ENCODE measurements at places on chromosomes 1 and 21. TPM values are rescaled to one million over a fixed set of nuclear protein-coding genes. Genes with fewer than 3 reads are reported as not detected.

DNA sequence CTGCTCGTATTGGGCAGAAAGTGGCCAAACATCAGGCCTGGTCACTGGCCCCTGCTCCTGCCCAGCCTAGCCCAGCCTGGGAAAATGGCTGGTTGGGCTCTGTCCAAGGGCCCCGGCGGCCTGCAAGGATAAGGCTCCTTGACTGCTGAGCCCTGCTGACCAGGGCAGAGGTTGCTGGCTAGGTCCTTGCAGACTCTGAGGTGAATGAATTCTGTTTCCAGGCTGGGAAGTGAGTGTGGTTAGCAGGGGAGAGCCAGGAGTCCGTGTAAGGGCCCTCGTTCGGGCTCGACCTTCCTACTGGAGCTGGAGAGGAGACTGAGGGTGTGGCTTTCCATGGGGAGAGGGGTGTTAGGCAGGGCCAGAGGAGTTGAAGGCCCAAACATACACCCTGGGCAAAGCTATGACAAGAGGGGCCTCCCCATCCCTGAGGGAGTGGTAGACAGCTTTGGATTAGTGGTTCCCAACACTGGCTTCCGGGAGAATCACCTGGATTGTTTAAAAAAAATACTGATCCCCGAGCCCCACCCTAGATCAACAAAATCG lies 20.6 kb downstream of the CSF1 start:
- peak; percentile 95 for DNase-seq

GRCh38 chr1:15816674-15817073 lies 9.2 kb upstream of the UQCRHL start:
- DNase-seq: no peak

GRCh38 chr1:44531785-44532566 lies 126.9 kb downstream of the RNF220 start:
- no peak for DNase-seq

DNA sequence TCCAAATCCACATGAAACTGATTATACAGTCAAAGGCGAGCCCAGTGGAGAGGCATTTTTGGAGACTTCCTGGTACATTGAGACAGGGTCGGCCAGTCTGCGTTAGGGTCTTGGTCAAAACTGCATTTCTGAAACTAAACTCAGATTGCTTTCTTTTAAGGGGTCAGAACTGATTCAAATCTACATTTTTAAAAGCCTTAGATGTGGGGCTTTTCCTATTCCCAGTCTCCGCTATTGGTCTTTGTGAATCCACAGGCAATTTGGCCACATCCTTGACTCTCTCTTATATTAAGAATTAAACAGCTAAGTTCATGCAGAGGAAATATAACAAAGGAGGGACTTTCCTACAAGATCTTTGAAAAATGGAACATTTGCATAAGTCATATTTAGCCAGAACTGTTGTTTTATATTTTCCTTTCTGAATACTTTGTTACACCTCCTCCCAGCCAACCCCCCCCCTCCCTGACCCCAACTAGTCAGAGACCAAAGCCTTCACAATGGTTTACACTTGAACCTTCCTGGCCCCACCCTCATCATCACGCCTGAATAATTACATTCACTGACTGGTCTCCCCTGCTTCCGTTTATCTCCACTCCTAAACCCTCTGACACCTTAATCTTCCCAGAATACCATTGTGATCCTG lies 30.9 kb downstream of the SELL start:
- no peak for DNase-seq

DNA sequence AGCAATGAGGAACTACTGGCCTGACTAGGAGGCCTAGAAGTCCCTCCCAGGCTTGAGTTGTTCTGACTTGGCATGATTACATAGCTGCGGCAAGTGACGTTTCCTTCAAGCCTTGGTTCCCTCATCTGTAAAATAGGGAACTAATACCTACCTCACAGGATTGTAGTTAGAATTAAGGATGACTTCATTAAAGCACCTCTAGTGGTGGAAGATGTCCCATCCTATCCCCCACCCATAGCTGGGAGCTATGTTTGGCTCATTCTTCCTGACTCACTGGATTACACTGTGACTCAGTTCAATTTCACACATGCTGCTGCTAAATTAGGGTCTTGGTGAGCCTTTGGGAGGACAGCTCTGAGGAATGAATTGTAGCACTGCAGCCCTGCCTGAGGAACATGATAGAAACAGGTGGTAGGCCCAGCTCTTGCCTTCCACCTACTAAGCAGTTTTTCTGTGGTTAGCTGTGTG lies 6.0 kb upstream of the SHISA4 start:
- peak; percentile 25 for DNase-seq

- DNase-seq: no peak
Measured at GRCh38 chr21:45054927-45055612, 19.3 kb upstream of the ADARB1 start.

DNA sequence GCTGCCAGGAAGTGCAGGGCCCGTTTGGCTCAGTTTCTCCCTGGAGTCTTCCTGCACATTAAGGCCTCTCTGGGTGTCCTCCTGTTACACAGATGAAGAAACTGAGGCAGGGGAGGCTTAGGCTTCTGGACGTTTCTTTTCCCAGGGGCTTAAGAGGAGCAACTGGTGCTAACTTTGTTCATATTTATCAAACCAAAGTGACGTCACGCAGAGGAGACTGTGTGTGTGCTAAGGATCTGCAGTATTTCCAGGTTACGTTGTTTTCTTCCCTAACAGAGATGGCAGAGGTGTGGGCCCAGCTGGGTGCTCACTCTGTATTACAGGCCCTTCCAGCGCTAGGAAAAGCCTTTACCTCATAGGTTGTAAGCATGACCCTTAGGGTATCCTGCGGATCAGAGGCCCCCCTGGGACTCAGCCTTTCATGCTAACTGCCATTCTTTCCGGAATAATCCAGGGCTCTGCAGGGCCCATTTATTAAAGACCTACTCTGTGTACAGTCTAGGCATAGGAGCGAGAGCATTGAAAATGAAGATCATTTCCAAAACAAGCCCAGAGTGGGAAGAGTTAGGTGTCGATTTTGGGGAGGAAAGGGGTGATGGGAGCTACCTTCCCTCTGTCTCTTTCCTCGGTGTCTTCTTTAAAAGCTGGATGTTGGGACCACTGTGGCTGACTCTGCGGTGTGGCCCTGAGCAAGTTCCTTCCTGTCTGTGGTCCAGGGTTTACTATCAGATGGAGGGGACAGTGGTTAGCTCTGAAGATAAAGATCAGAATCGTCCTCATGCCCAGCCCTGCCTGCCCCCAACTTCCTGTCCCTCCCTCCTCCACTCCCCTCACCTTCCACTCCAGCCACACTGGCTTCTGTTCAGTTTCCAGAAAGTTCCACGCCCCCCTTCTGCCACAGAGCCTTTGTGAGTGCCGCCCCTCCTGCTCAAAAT lies 4.6 kb downstream of the AGTRAP start:
- no peak for DNase-seq

The CLCNKB gene
- polyA plus RNA-seq: 1.6 TPM

The TIE1 gene
- polyA plus RNA-seq: 0.37 TPM

The RGS4 gene
- polyA plus RNA-seq: 0.24 TPM

DNA sequence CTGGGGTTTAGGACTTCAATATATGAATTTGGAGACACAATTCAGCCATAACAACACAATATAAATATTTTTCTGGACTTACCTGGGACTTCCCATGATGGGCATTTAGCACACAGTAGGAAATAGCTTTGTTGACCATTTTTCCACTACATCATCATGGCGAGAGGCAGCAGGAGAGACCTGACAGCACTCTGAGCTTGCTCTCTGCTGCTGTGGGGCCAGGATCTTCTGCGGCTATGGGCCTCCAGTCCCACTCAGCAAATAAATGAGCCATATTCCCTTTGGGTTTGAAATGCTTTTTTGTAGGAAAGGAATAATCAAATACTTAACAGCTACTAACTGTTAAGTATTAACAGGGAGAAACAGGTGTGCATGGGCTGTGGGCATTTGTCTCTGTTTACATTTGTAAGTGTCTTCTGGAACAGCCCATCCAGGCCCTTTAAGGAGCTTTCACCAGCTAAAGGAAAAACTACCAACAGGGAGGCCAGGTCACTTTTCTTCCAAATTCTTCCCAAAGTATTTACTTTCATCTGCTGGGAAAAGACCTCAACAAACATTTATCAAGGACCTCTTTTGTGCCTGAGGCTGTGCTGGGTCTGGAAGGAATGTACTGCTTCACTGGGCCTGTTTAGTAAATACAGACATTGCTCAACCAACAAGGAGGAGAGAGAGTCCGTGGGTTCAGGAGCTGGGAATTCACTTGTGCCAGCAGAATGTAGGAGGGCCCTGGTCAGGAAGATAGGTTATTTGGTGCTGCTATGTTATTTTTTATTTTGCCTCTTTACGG lies 133.2 kb downstream of the LRIG2 start:
- no peak for DNase-seq

DNA sequence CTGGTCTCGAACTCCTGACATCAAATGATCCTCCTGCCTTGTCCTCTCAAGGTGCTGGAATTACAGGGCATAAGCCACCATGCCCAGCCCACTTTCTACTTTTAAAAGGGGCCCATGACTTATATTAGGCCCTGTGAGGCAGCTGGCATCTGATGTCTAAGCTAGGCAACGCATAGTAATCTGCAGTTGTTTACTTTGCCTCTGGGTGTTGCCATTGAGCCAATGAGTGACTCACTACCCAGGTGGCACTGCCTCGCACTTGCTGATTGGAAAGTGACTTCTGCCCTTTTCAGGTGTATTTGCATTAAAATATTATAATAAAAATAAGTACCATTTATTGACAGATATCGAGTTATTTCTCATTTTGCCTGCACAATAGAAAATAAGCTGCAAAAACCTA lies 84.9 kb downstream of the KIF14 start:
- peak; percentile 68 for DNase-seq

The RPTN gene
- not detected for polyA plus RNA-seq

The INSRR gene
- polyA plus RNA-seq: not detected

All from GM23338 (cell line).